ENCODE measurements at places on chromosomes 7 and 10.

- no peak for DNase-seq
These were observed 250.5 kb downstream of the SORCS1 start for GRCh38 chr10:106914016-106914415.

- no peak for DNase-seq
These were observed 109.7 kb downstream of the NT5C2 start for GRCh38 chr10:103083266-103083976.

DNA sequence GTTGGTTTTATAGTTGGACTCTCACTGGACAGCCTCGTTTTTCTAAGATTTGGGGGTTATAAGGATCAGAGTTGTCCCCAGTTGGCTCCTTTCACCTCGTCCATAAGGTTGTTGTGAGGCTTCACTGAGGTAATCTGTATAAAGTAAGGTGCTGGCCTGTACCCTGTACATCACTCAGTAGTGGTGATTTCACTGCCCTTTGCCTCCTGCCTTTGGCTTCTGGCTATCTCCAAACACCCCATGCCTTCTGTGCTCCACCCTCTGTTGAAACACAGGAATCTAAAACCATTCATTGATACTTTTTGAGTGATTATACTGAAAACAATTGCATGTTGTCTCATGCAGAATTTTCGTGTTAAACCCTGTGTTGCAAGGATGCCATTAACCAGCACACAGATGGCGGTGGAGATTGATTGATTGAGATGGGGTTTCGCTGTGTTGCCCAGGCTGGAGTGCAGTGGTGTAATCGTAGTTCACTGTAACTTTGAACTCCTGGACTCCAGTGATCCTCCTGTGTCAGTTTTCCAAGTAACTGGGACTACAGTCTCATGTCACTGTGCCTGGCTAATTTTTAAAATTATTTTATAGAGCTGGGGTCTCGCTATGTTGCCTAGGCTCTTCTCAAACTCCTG is 55.0 kb downstream of the KAT6B start:
- DNase-seq, result no peak

- DNase-seq, result no peak
These were observed 15.8 kb downstream of the GTPBP4 start for GRCh38 chr10:1003884-1004670.

DNA sequence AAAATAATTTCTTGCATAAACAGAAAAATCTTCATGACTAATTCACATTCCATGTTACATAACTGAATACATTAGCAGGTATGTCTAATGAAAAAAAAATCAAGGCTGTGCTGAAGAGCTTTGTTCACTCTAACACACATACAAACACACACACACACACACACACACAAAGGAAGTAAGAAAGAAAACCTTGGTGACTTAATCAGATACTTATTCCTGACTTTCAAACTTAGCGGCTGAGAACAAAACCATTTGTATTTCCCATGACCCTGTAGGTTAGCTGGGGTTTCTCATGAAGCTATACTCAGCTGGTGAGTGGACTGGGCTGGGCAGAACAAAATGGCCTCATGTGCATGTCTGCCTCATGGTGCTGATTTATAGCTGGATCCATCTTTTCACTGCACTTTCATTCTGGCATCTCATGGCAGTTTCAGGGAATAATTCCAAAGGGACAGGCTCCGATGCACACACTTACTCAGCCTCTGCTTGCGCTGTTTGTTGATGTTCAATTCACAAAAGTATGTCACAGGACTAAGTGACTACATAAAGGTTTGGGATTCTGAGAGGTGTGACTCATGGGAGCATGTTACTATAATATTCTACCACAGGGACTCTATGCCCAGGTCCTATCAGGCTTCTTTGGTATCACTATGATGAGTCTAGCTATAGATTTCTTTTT is 161.2 kb downstream of the PCLO start:
- no peak for DNase-seq

GRCh38 chr10:29533696-29534285 is 101.0 kb downstream of the SVIL start:
- no peak for DNase-seq

DNA sequence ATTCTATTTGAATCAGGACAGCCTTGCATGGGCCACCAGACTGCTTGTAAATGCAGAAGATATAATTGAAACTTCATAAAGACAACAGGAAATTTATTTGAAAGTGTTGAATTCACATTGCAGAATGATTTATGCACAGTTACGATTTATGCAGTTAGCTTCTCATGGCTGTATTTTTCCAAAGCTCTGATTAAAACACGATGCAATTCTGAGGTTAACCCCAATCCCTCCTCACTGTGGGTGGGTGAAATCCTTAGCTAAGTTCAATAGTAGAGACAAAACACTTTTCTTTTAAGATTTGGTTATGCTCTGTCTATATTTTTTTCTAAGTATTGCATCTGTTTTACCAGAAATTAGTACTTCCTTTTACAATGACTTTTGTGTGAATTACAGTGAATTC is 728.8 kb upstream of the IGFBP3 start:
- no peak for DNase-seq

- DNase-seq, result no peak
These were observed 41.8 kb upstream of the RABGEF1 start for GRCh38 chr7:66698652-66699205.

DNA sequence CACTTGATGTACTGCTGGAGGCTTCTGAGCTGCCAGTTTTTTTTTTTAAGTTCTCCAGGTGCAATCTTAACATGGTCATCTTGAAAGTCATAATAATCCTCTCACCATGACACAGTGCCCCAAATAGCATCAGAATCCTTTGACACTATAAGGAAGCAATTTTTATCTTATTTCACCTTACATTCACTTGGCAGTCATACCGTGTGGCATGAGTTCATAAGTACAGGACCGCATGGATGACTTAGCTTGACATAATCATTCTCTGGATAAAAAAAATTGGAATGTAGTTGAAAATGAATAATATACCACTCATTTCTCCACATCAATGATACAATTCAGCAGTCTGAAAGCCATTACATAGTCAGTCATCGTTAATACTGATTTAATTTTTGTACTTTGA is 25.6 kb upstream of the TMEM196 start:
- no peak for DNase-seq

Measured in stimulated activated CD8-positive, alpha-beta memory T cell treated with anti-CD3 and anti-CD28 coated beads, Interleukin-15, amount 100 ng/mL, for 24 hours (primary cell).